ENCODE measurements at places on chromosomes 6 and 20.
A peak's percentile ranks its signal among the peaks of the same experiment; 100 is the strongest.

- DNase-seq: no peak
Observed at GRCh38 chr20:1296922-1297321, 30.8 kb downstream of the SNPH start.

DNA sequence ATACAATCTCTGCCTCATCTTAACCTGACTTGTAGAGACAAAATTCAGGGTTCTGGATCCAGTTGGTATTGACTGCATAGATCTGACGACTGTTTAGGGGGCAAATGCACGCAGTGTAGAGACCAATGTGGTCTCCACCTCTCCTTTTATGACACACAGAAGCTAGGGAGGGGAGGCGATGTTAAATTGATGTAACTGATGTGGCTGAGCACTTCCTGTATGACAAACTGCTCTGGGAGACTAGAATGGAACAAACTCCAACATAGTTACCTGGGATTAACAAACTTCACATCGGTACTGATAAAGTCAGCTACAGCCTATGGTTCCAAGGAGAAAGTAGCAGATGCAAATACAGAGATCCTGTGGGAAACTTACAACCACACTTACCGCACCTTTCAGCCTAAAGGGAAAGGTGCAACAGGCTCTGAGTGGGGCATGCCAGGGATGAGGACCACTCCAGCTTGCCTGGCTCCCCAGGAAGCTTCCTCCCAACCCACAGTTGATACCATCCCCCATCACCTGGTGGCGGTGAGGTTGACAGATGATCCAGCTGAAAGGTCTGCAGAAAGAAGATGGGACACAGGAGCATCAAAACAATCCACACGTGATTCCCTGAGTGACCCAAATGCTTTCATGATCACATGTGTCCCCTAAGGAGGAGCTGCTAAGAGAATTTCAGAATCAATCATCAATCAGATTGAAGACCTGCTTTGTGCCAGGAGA is 60.6 kb upstream of the MRPS10 start:
- DNase-seq: no peak

- no peak for DNase-seq
Observed at GRCh38 chr20:61497029-61497627, 245.1 kb downstream of the CDH4 start.

DNA sequence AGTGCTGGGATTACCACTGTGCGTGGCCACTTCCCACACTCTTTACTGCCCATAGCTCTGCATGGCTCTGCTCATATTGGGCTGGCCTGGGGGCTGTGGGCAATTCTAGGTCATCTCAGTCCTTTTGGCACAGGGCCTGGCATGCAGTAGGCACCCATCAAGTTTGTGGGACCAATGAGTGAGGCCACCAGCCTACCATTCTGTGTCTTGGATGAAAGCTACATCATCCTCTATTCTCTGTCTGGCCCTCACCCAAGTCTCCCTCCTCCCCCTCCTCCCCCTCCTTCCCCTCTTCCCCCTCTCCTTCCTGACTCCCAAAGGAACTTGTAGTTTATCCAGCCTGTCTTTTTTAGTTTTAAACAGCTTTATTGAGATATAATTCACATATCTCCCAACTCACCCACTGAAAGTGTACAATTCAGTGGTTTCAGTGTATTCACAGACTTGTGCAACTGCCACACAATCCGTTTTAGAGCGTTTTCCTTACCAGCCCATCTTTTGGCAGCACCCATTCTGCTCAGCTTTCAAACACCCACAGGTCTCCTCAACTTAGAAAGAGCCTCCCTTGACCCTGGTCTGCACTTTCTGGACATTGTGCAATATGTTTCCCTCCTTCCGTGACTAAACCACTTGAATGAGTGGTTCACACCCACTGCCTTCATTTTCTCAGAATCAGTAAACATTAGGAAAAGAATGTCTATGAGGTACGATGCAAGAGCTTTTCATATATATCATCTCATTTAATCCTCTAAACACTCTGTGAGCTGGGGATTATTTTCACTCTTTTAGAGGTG is 21.5 kb upstream of the MRPS18A start:
- DNase-seq: no peak

GRCh38 chr6:2020909-2021308 is 224.5 kb downstream of the GMDS start:
- DNase-seq: no peak

- DNase-seq: no peak
Observed at GRCh38 chr6:65280060-65280459, 427.0 kb downstream of the EYS start.

DNA sequence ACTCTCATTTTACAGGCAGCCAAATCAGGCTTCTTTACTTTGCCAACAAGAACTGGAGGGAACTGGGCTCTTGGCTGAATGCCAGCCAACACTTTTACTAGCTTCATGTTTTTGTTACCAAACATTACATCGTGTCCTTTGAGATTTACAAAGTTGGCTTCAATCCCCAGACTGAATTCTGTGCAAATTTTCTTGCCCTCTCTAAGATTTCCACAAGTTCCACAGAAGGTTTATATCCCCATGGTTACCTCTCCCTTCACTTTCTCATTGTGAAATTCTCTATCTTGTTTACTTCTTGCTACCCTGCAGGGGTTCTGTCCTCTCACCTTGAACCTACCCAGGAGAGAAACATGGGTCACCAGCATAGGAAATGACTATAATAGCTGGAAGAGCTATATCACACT is 37.6 kb upstream of the PLCB1 start:
- DNase-seq: no peak

- DNase-seq: no peak
Observed at GRCh38 chr6:138054982-138055381, 52.2 kb downstream of the PERP start.

DNA sequence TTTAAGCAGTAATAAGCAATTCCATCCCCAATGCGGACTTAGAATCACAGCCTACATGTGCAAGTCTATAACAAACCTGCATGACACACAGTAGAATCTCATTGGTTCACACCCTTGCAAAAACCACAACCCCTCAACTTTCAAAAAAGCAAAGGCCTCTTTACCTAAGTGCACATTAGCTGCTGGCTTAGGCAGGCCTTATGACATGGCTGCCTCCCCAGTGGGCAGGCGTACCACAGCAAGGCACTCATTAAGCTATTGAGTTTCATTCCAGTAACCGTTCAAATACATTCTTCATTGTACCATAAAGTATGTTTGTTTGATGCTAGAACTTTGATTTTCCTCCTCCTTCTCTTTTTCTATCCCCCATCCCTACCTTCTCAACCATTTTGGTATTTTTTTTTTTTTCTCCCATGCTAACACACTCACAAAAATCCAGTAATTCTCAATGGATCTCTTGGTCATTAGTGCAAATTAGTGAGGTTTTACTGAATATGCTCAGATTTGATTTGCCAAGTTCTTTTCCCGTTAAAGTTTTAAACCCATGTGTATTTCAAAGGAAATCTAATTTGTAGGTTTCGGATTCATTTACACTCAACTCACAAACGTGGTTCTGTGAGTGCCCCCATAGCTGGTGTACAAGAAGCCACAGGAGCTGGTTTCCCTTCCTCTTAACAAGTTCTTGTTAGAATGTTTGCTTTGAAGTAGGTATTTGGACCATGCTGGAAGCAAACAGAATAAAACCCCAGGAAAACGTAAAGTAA is 460.4 kb upstream of the RUNX2 start:
- no peak for DNase-seq

GRCh38 chr6:41624621-41625380 is 13.5 kb upstream of the MDFI start:
- no peak for DNase-seq

DNA sequence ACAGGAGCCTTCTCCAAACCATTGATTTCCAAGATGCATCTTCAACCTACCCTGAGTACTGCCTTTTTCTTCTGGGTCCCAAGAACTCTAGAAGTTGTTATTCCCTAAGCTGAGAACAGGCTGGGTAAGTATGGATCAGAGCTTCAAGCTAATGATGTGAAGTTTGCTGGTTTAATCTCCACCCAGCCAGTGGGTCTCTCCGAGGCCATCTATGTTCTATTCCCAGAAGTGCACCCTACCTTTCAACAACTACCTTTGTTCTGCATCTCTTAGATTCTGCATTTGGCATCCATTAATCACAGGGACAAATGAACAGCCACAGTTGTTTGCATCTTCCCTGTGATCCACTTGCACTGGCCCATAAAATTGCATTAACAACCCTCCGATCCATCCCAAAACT is 246.2 kb downstream of the HIVEP2 start:
- DNase-seq: no peak

- no peak for DNase-seq
Observed at GRCh38 chr6:122007339-122007738, 392.1 kb upstream of the HSF2 start.

DNA sequence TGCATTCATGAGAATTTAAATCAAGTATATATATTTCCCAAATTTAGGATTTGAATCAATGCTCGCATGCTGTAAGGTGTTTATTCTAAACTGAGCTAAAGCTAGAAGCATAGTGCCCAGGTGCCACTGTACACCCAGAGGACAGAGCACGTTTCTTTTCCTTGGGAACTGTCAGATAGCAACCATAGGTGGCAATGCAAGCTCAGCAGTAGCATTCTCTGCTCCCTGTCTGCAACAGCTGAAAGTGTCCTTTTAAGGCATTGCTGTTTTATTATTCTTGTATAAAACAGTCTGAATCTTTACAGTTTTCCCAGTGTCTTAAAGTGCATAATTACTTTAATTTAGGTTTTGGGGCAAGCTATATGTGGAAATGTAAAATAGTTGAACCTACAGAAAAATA is 443.4 kb upstream of the MMS22L start:
- DNase-seq: no peak

DNA sequence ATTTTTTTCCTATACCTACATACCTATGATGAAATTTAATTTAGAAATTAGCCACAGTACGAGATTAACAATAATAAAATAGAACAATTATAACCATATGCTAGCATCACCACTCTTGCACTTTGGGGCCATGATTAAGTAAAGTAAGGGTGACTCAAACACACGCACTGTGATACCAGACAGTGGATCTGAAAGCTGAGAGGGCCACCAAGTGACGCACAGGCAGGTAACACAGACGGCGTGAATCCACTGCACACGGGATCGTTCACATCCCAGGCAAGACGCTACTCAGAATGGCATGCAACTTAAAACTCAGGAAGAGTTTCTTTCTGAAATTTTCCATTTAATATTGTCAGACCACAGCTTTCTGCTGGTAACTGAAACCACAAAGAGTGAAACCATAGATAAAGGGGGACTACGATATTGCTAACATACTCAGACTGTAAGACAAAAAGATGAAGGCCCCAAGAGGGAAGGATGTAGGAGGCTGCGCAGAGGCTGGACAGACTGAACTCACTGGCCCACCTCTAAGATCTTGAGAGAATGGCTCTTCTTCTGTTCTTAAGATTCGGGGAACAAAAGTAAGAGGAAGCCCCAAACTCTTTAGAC is 17.9 kb downstream of the RRBP1 start:
- no peak for DNase-seq

DNA sequence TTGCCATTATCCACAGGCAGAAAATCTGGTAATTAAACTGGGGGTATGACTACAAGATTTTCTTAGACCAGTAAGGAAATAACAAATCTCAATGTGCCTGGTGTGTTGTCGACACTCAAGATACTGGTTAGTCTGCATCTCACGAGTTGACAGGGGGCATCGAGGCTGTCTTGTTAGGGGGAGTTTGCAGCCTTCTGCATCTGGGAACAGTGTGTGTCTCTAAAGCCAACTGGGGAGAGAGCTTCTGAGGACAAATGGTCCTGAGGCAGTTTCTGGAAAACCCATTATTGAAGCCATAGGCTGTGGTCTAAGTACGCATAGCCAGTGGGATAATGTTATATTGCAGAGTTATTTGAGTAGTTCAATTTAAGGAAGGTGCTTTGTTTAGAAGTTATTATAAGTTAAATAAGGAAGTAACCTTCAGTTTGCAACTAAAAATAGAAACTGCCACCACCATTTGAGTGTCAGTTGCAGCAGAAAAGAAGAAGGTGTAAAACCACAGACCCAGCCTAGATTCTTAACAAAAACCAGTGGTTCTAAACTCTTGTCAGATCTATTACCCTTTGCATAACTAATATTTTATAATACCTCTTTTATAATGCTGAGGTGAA is 15.4 kb upstream of the MAPK13 start:
- DNase-seq: no peak

DNA sequence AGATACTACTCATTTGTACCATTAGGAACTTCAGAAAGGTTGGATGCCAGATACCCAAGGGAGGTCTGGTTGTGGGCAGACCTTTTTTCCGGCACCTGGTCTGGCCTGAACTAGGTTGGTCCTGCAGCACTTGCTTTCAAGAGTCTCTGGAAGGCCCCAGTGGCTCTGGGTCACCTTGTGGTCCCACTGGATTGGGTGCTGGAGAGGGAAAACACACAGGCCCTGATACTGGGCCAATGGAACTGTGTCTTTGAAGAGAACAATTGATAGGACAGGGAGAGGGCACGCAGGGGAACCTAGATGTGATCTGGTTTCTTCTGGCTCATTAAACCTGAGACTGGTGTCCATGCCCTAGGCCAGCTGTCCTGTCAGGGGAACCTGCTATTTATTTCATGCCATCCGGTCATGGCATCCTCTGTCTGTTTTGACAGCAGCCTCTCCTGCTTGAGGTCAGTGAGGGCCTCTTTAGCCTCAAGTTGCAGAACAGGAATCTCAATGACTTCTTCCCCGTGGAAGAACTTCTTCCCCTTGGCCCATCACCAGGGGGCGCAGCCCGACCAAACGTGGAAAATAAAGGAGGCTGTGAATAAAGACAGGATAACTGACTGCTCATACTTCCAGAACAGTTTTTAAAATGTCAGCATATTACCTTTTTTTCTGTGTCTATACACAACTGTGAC is 25.0 kb downstream of the TAF8 start:
- DNase-seq: peak; percentile 26

DNA sequence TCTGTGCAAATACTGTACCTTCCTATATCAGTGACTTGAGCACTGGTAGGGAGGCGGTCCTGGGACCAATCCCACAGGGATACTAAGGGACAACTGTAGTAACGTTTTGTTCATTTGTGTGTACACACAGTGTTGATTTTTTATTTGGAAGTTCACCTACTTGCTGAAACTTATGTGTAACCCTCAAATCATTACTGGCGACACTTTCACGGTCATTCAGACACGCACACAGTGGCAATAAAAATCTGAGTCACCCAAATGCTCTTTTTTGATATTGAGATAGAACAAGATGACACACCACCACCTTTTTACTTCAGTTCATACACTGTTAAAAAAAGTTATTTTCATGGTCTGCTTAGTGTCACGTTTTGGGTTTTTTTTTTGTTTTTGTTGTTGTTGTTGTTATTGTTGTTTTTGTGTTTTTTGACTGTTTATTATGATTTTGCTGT is 79.8 kb downstream of the QKI start:
- DNase-seq: no peak

DNA sequence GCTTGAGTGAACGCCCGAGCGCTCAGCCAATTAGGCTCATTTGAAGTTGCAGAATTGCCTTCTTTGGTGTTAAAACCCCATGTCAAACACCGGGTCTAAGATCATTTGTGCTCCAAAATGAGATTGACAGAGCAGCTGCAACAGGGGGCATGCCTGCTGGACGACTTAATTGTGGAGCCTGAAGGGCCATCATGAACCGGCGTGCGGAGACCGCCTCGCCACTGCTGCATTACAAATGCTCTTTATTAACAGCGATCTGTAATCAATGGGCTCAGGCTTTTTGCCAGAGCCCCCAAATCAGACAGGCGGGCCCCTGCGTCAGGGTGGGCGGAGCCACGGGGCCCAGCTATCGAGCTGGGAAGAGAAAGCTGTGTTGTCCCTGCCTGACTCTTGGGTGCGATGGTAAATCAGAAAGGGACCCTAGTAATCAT is 183.2 kb downstream of the SIM1 start:
- no peak for DNase-seq
